HepG2 (cell line): ENCODE measurements at places on chromosomes 4 and X.
A peak's percentile ranks its signal among the peaks of the same experiment; 100 is the strongest.

GRCh38 chr4:128311659-128312403, 24.2 kb upstream of the PGRMC2 start:
- DNase-seq, result no peak

DNA sequence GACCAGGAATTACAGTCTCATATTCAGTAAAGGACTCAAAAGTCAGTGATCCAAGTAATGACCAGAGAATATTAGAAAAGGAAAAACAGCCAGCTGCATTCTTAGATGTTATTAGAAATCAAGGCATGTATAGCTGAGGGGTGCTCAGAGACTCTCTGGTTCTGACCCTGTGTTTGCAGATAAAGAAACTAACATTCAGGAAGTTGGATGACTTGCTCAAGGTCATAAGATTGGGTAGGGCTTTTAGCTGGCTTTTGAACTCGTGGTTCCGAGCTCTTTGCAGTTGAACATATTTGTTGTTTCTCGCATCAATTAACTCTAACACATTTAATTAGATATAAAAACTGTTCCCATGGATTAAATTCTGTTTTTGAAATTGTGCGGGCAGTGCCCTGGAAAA, 62.5 kb upstream of the ENPP6 start:
- no peak for DNase-seq

- DNase-seq, result no peak
Measured at GRCh38 chrX:128714425-128714824, 662.2 kb upstream of the ACTRT1 start.

DNA sequence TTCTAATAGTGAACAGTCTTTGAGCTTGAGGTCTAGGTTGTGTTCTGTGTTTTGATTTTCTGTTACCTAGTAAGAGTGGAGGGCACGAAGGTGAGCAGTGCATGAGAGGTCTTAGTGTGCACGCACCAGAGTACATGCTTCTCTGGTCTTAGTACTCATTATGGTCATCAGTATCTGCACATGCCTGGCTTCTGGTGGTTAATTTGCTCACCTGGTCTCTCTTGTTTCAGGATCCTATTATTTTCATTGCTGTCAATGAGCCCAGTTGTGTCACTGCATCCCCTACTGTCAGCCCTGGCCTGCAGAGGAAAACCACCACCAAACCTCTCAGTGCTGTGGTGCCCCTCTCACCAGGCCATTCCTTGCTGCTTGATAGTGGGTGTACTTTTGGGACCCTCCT, 54.8 kb downstream of the NSUN7 start:
- no peak for DNase-seq

DNA sequence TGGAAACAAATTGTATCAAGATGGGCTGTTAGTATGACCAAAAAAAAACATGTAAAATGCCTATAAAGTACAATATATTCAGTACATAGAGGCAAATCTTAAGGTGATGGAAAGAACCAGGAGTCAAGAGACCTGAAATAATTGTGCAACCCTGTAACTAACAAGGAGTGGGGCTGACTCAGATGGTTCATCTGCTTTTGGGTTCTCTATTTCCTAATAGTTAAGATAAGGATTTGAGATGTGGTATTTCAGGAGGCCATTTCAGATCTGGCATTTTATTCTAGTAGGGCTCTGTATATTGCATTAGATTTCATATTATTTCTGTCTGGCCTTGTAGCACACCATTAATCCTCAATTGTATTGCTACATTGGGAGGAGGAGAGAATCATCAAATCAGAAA, 268.4 kb downstream of the HS3ST1 start:
- DNase-seq, result no peak

GRCh38 chr4:87502580-87503238, 26.5 kb downstream of the SPARCL1 start:
- DNase-seq, result no peak

GRCh38 chr4:37690976-37691375, 4.8 kb upstream of the RELL1 start:
- DNase-seq, result no peak

GRCh38 chr4:114535725-114536124, 62.9 kb upstream of the UGT8 start:
- no peak for DNase-seq

DNA sequence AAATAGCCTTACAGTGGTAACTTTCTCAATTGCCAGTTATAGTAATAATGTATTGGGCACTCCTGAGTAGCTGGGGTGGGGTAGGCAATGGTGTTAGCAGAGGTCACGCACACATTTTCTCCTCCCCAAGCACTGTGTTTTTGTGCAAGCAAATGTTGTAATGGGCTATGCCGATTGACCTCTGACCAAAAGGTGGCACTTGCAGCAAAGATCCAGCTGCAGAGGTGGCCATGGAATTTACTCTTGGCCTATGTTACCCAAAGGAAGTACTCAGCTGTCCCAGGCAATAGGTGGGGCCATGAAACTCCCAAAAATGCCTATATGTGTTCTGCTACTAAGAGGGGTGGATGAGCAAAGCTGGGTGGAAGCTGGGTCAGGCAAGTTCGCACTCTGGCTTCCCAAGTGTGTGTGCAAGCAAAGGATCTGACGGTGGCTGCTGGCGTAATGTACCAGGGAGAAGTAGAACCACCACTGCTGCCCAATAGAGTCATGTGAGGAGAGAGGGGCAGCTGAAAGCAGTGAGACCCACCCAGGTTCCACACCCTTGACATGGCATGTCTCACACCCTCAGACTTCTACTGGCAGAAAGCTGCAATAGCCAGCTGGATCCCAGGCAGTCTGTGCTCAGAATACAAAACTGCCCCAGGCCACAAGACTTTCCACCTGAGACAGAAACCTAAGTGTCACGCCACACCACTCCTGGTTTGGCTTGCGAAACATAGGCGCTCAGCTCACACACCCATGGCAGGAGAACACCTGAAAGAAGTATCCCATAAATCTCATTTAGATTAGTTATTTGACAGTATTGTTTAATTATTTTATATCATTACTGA, 353.3 kb upstream of the EMCN start:
- no peak for DNase-seq

DNA sequence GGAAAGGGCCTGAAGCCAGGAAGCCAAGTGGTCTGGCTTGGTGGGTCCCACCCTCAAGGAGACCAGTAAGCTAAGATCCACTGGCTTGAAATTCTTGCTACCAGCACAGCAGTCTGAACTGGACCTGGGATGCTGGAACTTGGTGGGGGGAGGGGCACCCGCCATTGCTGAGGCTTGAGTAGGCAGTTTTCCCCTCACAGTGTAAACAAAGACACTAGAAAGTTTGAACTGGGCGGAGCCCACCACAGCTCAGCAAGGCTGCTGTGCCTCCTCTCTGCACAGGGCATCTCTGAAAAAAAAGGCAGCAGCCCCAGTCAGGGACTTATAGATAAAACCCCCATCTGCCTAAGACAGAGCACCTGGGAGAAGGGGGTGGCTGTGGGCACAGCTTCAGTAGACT, 63.1 kb downstream of the AFM start:
- peak; percentile 41 for DNase-seq

GRCh38 chr4:159697322-159698283, 594.7 kb downstream of the RAPGEF2 start:
- no peak for DNase-seq

DNA sequence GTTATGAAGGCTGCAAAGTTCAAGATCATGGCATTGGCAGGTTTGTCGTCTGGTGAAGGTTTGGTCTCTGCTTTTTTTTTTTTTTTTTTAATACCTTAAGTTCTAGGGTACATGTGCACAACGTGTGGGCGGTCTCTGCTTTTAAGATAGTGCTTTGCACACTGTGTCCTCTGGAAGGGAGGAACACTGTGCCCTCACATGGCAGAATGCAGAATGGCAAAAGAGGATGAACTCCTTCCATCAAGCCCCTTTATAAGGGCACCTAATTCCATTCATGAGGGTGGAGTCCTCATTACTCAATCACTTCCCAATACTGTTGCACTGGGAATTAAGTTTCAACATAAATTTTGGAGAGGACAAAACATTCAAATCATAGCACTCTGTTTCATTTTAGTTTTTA, 101.4 kb downstream of the GLRA2 start:
- no peak for DNase-seq

- no peak for DNase-seq
Measured at GRCh38 chrX:120504569-120504968, 35.5 kb upstream of the LAMP2 start.

DNA sequence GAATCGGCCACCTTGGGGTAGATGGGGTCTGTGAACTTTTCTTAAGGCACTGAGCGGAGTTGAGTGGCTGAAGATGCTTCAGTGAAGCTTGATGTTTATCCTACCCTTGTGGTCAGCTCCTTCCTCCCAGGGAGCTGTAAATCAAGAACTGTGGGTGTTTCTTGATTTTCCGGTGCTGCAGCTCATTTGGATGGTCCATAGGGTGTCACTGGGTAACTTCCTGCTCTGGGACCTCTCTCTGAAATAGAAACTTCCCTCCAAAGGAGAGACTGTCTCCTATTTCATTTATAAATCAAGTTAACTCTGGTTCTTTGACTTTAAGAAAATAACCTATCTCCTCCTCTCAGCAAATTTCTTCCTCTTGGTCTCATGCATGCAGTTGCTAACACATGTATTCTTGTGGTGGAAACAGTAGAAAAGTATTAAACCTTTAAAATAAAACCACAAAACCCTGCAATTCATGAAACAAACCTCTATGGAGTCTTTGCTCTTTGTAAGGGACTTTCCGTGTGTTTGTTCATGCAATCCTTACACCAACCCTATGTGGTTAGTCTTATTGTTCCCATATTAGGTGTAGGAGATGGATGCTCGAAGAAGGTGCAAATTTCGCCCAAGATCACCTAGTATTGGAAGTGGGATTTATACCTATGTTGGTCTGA, 110.3 kb downstream of the SHROOM3 start:
- DNase-seq, result no peak

DNA sequence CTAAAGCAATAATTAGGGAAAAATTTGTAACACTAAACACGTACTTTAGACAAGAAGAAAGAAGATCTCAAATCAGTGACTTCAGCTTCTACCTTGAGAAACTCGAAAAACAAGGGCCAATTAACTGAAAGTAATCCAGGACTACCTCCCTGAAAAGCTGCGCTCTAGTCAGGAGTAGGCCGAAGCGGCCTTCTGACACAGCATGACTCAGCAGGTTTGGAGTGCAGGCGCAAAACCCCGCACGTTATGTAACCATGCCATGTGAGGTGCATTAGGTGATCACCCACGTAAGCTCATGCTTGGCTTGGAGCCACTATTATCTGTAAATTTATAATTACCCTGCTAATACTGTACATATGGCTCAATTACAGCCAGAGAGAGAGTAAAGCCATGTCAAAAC, 52.8 kb upstream of the CCDC149 start:
- no peak for DNase-seq

DNA sequence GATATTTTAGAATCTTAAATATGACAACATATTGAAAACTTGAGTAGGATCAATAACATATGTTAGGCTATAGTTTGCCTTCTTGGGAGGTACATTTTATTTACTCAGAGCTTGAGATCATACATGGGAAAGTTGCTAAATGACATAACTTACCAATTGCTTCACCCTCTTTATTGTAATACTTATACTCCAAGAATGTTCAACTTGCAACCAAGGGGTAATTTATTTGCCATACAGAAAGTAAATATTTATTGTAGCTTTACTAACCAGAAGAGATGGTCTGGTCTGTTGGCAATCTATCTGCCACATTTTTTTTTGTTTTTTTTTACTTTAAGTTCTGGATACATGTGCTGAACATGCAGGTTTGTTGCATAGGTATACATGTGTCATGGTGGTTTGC, 426.6 kb downstream of the ARHGAP24 start:
- DNase-seq, result no peak
